Panc1 (cell line): ENCODE measurements at places on chromosomes 16 and 17. TPM values are rescaled to one million over a fixed set of nuclear protein-coding genes. Genes with fewer than 3 reads are reported as not detected.

DNA sequence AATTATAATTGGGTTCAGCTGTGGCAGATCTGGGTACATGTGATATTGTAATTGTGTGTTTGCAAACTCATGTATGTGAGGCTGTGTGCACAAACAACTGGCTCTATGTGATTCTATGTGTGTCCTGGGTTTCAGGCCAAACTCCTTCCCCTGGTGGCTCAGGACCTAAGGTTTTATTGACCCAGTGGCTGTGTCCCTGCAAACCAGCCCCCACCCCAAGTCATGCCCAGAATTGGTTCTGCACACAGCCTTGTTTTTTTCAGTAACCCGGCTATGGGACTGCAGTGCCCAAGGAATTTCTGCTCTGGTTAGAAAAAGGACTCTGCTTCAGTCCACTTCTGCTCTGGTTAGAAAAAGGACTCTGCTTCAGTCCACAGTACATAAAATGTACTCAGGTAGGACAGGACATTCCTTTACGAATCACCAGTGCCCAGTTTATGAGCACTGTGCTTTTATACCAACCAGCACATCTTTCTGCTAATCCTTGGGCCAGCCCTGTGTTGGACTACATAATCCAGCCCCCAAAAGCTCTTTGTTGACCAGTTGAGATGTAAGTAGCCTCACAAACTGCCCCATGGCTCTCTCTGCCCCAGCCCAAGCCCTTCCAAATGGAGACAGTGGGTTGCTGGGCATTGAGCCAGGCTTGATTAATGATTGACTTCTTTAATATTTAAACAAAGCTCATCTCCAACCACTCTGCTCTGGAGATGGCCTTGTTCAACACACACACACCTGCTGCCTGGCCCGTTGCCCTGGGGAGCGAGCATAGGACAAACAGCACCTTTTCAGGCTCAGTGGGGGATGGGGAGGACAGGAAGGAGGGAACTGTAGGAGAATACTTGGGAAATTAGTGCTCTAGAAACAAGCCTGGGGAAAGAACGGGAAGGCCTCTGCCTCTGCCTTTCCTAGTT is 2.9 kb upstream of the KCNH6 start:
- no peak for DNase-seq

DNA sequence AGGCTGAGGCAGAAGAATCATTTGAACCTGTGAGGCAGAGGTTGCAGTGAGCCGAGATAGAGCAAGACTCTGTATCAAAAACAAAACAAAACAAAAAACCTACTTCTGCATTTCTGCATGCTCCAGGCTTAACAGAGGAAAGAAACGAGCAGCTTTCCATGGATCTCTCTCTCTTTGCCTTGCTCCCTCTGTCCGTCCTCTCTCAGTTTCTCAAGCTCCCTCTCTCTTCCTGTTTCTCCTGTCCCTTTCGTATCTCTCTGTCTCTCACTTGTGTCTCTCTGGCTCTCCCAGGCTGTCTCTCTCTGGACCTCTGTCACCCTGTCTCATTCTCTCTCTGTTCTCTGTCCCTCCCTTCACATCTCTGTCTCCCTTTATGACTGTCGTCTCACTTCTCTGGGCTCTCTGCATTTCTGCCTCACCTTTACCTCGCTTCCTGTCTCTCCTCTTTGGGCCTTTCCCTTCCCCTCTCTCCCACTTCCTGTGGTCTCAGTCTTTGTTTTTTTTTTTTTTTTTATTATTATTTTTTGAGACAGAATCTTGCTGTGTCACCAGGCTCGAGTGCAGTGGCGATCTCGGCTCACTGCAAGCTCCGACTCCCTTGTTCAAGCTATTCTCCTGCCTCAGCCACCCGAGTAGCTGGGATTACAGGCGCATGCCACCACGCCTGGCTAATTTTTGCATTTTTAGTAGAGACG is 4.1 kb upstream of the PITPNA start:
- no peak for DNase-seq

The KRTAP9-8 gene
- total RNA-seq: not detected

The LPCAT2 gene
- 62.1 TPM for total RNA-seq

The ALOXE3 gene
- 0.46 TPM for total RNA-seq

DNA sequence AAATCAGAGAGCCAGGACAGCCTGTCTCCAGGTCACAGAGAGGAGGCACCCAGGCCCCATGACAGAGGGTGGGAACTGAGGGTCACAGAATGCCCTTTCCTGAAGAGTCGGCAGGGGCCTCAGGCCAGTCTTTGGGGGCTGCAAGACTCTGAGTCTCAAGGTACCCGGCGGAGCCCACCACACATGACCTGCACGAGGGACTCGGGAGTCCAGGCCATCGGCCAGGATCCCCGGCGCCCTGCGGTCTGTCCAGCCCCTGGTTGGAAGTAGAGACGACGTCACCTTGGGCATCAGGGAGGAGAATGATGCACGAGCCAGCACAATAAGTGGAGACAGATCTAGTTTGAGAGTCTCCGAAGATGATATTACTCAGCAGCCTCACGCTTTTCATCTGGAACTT is 234.7 kb upstream of the SDK2 start:
- no peak for DNase-seq
